ENCODE measurements at places on chromosomes 4 and X.
A peak's percentile ranks its signal among the peaks of the same experiment; 100 is the strongest.

- no peak for DNase-seq
Measured at GRCh38 chrX:130301977-130302376, 33.3 kb upstream of the ZNF280C start.

GRCh38 chrX:123964156-123964834 lies 2.8 kb downstream of the STAG2 start:
- no peak for DNase-seq

DNA sequence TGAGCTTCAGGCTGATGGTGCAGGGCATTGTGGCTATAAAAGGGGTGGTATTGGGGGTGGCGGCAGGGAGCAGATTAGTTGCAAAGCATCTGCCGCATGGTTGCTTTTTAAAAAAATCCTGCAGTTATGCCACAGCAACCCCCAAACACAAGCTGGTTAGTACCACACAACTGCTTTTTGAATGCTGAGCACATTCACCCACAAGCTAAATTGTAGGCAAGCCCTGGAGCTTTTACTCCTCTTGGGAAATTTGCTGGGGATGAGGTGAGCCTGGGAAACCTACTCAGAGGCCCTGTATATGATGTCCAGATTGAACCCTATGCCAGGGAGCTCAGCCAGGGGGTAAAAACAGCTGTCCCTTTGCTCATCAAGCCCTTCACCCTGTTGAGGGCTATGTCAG lies 33.8 kb upstream of the TRIM2 start:
- no peak for DNase-seq

- DNase-seq: no peak
Measured at GRCh38 chrX:109268340-109268739, 213.5 kb downstream of the GUCY2F start.

GRCh38 chrX:110683925-110684324 lies 111.7 kb downstream of the CHRDL1 start:
- no peak for DNase-seq

GRCh38 chrX:123186801-123187200 lies 2.7 kb downstream of the GRIA3 start:
- no peak for DNase-seq

GRCh38 chr4:112377171-112377570 lies 80.0 kb downstream of the ALPK1 start:
- DNase-seq: no peak

DNA sequence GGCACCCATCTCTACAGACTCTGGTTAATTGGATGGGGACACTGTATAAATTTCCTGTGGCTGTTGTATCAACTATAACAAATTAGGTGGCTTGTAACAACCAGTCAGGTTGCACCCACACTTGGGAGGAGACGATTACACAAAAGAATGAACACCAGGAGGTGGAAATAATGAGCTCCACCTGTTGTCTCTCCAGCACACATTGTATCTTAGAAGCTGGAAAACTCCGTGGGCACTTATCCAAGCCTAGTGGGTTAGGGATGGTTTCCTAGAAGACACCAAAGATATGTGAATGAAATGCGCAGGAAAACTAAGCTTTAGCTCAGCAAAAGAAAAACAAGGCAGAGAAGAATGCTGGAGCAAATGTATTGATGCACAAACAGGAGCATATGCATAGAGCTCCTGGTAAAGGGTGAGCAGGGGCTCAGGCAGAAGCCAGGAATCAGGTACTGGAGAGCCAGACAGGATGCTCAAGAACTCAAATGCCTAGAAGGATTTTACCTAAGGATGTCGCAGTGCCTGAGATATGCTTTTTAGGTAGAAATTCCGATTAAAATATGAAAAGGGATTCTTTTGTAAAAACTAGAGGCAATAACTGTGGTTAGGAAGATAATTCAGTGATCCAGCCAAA lies 111.7 kb downstream of the GALNTL6 start:
- no peak for DNase-seq

GRCh38 chr4:64617800-64618199 lies 208.6 kb upstream of the TECRL start:
- no peak for DNase-seq

GRCh38 chr4:110540982-110541451 lies 65.1 kb downstream of the ENPEP start:
- DNase-seq: no peak

DNA sequence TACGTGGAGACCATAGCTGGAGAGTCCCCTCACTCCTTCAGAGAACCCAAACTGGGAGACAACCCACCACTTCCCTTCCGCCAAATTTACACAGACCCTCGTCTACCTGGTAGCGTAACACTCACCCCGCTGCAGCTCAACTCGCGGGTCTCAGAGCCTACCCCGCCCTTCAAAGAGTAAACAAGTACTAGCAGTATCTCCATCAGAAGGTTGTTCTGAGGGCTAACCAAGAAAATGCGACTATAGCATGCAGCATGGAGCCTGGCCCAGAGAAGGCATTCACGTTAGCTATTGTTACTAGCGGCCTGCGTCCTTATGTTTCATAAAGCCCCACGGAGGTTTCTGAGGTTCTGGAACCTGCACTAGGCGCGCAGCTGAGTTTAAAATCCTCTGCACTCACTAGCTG lies 531 bp upstream of the MANBA start:
- peak; percentile 39 for DNase-seq

GRCh38 chrX:7993873-7994272 lies 66.7 kb upstream of the PNPLA4 start:
- no peak for DNase-seq

DNA sequence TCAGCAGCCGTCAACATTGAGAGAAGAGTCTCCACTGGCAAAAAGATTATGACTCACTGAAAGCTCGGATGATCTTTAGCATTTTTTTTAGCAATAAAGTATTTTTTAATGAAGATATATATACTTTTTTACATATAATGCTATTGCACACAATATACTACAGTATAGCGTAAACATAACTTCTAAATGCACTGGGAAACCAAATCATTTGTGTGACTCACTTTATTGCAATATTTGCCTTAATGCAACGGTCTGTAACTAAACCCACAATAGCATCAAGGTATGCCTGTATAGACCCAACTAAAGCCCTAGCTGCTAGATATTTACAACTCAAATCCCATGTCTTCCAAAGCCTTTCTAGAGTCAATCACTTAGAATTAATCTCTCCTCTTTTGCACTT lies 52.3 kb upstream of the EDNRA start:
- no peak for DNase-seq

DNA sequence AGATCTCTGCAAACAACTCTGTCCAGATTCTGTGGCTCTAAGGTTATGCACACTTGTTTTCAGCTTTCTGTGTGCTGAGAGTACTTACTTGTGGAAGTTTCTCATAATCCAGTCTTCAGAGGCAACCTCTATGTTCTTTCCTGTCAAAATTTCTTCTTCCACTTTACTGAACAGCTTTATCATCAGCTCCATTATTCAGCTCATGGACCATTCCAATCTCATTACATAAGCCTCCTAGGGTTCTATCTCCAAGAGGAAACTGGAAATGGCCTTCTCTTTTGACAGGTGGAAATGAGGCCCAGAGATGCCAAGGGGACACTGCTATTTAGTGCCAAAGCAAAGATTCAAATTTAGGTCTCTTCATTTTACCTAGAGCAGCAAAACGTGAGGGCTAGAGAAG lies 61.3 kb downstream of the CHRDL1 start:
- DNase-seq: no peak

DNA sequence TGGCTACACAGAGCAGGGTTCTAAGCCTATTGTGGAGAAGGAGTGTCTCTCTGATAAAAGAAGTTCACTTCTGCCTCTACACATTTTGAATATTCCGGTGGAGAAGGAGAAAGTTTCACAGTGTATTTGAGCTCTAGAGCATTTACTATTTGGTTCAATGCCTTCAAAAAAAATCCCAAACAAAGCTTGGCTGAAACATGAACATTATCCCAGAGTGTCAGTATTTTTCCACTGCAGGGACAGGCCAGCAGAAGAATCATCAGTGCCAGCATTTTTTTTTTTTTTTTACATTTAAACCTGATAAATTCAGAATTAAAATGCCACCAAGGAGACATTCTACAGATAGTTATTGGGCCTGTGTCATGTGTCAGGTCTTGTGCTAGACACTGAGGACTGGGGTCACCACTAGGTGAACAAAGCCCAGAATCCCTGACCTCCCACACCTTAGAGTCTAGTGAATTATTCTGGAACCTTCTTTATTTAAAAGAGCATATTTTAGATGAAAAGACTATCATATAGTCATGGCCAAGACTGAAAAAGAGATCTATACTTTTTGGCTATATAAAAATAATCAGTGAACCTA lies 48.0 kb upstream of the NAP1L5 start:
- DNase-seq: no peak

DNA sequence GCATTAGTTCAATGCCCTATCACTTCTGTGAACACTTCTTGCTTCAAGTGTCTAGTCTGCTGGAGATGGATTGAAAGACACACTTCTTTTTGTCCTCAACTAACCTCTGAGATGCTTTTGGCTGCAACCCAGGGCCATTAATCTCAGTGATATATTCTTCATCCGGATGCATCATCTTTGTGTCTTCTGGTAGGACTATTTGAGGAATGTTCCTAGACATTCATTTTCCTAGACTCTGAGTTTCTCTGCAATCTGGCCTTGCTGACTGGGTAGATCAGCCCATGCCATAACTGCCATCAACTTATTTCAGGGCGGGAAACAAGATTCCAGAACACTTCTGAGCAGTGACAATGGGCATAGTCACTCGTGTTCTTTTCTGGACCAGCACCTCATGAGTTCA lies 329.4 kb downstream of the PDGFC start:
- DNase-seq: no peak

GRCh38 chr4:78601013-78601412 lies 49.4 kb downstream of the ANXA3 start:
- DNase-seq: no peak

Measured in OCI-LY7 (cell line).